Cortex of kidney (tissue), 1 donor: ENCODE measurements at places on chromosomes 7 and 10.

- no peak for DNase-seq
These were observed 54.9 kb downstream of the ZRANB1 start for GRCh38 chr10:124996854-124997215.

DNA sequence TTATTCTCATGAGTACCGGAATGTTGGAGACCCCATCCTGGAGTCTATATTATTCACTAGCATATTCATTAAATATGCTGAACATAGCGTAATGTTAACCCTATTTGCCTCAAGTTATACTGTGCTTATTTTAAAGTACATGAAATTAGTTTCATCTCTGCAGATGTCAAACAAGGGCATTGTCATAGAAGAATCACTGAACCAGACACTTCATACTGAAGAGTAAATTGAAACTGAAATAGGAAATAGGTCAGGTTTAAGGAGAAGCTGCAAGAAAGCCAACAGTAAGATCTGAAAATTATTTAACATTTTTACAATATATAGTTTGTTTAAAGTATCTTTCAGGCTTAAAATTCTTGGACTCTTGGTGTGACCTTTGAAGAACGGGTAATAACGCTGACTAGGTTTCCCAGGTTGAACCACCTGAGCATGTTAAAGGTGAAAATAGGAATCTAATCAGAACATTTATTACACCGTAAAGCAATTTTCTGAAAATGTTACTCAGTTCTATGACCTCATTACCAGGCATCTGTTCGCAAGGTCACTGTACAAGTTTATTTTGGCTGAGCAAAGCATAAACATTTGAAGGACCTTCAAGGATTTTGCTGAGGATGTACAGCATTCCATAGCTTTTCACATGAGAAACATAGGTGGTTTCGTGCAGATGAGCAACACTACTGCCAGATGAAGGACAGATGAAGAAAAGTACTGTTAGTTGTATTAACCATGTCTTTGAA lies 82.7 kb downstream of the REEP3 start:
- DNase-seq, result no peak

DNA sequence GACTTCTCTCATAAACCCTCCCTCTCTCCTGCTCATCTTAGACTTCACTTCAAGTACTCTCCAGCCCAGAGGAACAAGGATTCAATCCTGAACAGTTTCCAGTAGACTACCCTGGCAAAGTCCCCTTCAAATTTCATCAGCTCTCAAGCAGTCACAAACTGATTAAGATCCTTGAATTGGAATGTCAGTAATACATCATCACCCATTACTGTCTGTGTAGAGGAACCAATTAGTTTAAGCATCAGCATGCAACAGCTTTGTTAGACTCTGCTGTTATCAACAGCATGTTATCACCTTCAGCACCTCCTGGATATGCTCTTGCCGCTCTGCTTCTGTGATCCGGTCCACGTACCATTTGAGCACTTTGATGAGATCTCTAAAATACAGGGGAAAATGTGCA lies 307.0 kb upstream of the IMMP2L start:
- no peak for DNase-seq

DNA sequence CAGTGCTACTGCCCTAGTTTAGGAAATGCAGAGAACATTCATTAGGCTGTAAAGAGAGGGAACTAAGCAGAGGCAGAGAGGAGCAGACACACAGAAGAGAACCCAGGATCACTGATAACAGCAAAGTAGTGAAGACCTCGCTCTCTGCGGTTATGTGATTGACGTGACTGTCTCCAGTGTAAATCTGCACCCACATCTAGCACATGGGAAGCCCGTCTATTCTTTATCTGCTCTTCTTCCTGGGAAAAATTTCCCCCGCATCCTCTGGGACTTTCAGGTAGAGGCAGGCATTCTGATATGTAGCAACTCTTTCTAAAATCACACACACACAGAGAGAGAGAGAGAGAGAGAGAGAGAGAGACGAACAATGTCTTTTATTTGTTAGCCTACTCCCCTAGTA lies 699.6 kb downstream of the GRID1 start:
- no peak for DNase-seq

GRCh38 chr7:16850614-16851466 lies 30.9 kb downstream of the AGR3 start:
- no peak for DNase-seq

GRCh38 chr10:5283305-5284158 lies 81.2 kb upstream of the UCN3 start:
- no peak for DNase-seq

DNA sequence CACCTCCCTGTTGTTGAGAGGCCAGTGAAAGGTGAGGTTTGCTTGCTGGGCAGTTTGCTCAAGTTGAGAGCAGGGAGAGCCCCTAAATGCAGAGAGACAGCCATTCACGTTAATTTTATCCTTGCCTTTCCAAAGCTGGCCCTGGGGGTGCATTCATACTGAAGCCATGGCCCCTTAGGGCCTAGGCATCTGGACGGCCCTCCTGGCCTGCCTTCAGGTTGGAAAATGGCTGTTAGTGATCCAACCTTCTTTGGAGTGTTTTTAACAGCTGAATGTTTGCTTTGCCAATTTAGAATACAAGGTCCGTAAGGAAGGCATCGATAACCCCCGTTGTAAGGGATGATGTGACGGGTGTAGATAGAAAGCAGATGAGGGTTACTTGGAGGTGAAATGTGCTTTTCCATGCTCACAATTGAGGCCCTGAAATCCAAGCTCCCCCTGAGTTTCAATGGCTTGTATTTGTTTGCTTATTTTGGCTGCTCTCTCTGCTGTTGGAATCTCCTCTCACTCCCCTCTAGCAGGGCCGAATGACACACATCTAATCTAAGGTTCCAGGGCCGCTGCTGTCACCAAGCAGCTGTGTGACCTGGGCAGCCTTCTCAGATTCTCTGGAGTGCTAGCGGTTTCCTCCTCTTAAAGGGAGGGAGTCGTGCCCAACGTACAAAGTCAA lies 171.6 kb upstream of the MKI67 start:
- no peak for DNase-seq

GRCh38 chr10:73791871-73792400 lies 6.5 kb downstream of the ZSWIM8 start:
- DNase-seq, result no peak

GRCh38 chr7:114979388-114979787 lies 57.5 kb downstream of the MDFIC start:
- DNase-seq, result no peak
